Suprapubic skin (tissue), 4 donors: ENCODE measurements at places on chromosomes 2 and 18. TPM values are rescaled to one million over a fixed set of nuclear protein-coding genes. Genes with fewer than 3 reads are reported as not detected.

Gene CNDP2
- total RNA-seq: 58.4 TPM

Gene SKA1
- total RNA-seq: 0.89 TPM

- no peaks in the 10 kb centered on the region for H3K36me3 ChIP-seq
- H3K27ac ChIP-seq: no peak overlapping the region
- H3K27me3 ChIP-seq: no peaks in the 10 kb centered on the region
These were observed 38.8 kb upstream of the PMAIP1 start for GRCh38 chr18:59861009-59861408.

GRCh38 chr2:201467666-201468065 is 16.1 kb downstream of the STRADB start:
- H3K36me3 ChIP-seq: peaks cover 45% of the 10 kb centered on the region
- H3K27me3 ChIP-seq: no peaks in the 10 kb centered on the region
- H3K27ac ChIP-seq: no peak overlapping the region
- DNase-seq: no peak
- H3K4me3 ChIP-seq: no peak overlapping the region

Gene NDUFV2
- total RNA-seq: 137 TPM

DNA sequence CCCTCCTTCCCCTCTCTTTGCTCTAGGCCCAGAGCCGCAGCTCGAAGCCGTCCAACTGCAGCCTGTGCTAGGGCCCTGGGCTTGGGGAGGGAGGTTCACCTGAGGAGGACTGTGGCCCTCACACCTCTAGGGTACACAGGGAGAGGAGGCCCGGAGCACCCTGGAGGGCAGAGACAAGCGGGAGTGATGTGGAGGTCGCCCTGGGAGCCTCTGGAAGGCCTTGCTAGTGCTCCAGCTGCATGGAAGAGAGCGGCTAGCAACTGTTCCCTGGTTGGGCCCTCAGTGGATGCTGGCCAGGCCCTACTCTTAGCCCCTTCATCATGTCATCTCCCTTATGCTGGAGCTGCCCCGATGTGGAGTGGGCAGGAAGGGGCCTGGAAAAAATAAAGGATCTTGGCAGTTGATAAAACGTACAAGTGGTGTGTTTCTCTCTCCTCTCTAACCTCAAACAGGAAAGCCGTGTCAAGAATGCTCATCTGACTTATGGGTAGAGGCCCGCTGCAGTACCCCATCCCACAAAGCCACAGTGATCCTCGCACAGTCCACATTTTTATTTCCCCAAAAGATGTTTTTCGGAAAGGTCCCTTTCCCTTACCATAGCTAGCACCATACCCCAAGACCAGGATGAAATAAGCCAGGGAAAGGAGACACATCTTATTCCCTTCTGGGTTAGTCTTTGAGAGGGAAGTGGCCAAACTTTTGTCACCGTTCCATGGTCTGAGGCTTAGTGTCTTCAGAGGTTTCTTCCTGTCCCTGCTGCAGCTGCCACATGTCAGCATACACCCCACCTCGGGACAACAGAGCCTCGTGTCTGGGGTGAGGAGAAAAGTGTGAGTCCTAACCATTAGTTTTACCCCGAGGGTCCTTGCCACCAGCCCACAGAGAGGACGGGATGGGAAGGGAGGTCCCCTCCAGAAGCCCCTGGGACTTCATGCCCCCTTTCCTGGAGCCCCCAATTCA is 2.9 kb downstream of the ZFAND2B start:
- no peak for DNase-seq
- peaks cover 56% of the 10 kb centered on the region for H3K36me3 ChIP-seq
- H3K27ac ChIP-seq: no peak overlapping the region
- no peak overlapping the region for H3K4me3 ChIP-seq
- H3K4me1 ChIP-seq: peaks cover 26% of the 10 kb centered on the region
- H3K27me3 ChIP-seq: no peaks in the 10 kb centered on the region

Gene PHLPP1
- total RNA-seq: 38.5 TPM

Gene PAX8
- total RNA-seq: 7.7 TPM

DNA sequence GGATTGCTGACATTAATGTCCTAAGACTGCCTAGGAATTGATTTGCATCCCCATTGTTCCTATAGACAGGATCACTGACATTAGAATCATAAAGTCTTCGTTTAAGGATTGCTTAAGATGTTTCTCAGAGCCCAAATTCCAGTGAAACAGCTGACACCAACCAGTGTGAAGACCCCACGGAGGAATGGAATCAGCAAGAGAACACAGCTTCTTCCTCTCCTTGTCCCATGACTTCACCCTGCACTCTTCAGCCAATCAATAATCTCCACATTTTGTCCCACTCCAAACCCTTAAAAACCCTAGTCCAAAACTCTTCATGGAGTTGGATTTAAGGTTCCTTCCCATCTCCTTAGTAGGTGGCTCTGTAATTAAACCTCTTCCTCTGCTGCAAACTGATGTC is 157.0 kb upstream of the NDUFV2 start:
- H3K4me3 ChIP-seq: no peak overlapping the region
- H3K27me3 ChIP-seq: no peaks in the 10 kb centered on the region
- H3K4me1 ChIP-seq: peaks cover 15% of the 10 kb centered on the region
- no peak overlapping the region for H3K27ac ChIP-seq

DNA sequence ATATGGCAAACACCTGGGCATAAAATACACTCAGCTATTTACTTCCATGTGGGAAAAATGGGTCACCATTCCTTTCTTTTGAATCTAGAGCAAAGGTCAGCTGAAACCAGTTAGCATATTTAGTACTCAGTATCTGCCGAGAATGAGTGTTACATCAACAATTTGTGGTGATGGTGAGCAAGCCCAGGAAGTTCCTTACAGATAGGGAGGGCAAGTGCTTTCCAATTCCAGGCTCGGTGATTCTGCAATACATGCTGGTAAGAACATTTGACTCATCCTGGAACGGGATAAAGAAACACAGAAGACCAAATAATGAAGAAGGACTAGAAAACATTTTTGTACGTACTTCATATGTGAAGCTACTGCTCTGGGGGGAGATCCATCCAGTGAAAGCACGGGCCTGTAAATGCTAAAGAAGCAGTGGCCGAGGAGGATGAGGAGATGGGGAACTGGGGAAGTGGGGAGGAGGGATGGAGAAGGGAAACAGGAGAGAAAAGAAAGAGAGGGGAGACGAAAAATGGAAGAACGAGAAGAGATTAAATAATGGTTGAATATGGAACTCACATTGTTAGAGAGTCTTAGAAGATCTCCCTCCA is 251.9 kb downstream of the TTC32 start:
- no peaks in the 10 kb centered on the region for H3K36me3 ChIP-seq
- H3K4me3 ChIP-seq: no peak overlapping the region
- peak overlapping the region; percentile 70 for H3K27ac ChIP-seq
- DNase-seq: no peak
- H3K27me3 ChIP-seq: no peaks in the 10 kb centered on the region

DNA sequence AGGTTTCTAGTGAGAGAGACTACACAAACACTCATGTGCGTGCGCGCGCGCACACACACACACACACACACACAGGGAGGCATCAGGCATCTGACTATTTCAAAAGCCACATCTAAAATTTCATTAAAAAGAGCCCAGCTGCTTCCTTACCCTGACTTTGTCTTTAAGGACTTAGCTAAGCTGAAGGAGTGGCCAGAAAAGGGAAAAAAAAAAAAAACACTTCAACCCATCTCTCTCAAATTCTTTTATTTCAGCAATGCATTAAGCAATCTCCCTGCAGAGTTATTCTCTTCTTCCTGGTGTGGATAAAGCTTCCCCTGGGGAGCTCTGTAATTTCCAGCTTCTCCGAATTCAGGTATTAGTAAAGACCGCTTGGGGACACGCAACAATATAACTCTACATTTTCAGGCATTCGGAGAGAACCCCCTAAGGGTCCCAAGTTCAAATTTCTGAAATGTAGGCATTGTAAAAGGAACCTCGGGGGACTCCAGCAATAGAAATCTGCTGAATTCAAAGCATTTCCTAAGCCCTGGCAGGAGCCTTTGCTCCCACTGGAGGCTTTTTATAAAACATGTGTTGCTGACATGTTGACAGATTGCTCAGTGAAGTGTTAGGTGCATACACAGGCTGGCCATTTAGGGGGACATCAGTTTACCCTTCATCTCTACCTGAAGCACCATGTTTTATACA is 67.0 kb downstream of the ZNF521 start:
- peak overlapping the region; percentile 45 for H3K27ac ChIP-seq
- DNase-seq: no peak
- no peaks in the 10 kb centered on the region for H3K36me3 ChIP-seq
- H3K4me3 ChIP-seq: peak overlapping the region; percentile 10

GRCh38 chr2:61770746-61771145 is 83.1 kb downstream of the FAM161A start:
- no peak for DNase-seq
- no peak overlapping the region for H3K4me3 ChIP-seq
- H3K36me3 ChIP-seq: no peaks in the 10 kb centered on the region
- peaks cover 9% of the 10 kb centered on the region for H3K4me1 ChIP-seq
- H3K27ac ChIP-seq: no peak overlapping the region

GRCh38 chr2:72414137-72414760 is 266.6 kb upstream of the CYP26B1 start:
- no peak overlapping the region for H3K27ac ChIP-seq
- DNase-seq: no peak
- H3K36me3 ChIP-seq: no peaks in the 10 kb centered on the region

DNA sequence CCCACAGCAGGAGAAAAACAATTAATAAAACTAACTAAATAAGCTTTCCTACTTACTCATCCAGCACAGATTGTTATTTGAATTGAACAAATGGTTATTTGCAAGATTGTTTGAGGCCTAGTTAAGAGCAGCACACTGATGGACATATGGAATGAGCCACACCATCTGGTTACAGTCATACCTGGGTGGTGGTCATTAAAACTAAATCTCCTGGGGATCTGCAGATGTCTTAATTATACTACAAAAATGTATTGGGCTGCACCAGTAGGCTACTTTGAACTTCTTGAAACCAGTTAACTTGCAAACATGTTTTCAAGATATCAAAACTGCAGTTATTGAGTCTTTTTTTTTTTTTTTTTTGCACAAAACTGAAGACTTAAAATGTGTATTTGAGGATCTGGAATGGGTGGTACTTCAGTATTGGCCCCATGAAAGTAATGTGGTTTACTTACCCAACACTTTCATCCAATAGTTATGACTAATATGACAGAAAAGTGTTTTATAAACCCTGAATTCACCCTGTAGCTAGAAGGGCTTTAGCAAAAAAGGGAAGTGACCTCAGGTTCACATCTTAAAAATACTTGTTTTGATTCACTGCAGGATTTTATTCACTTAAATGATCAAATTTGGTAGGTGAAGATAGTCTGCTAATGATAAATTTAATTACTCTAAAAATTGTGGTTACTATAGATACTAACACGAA is 10.8 kb downstream of the AGFG1 start:
- no peaks in the 10 kb centered on the region for H3K27me3 ChIP-seq
- no peak for DNase-seq
- no peaks in the 10 kb centered on the region for H3K36me3 ChIP-seq
- peaks cover 27% of the 10 kb centered on the region for H3K4me1 ChIP-seq
- no peak overlapping the region for H3K27ac ChIP-seq

GRCh38 chr18:32770054-32770665 is 2.7 kb downstream of the KLHL14 start:
- DNase-seq: no peak
- H3K27me3 ChIP-seq: peaks cover 47% of the 10 kb centered on the region
- H3K4me1 ChIP-seq: peaks cover 35% of the 10 kb centered on the region
- H3K27ac ChIP-seq: no peak overlapping the region
- H3K4me3 ChIP-seq: peak overlapping the region; percentile 50
- no peaks in the 10 kb centered on the region for H3K36me3 ChIP-seq

GRCh38 chr2:73931531-73932500 is 5.1 kb downstream of the DGUOK start:
- H3K27me3 ChIP-seq: no peaks in the 10 kb centered on the region
- peaks cover 4% of the 10 kb centered on the region for H3K36me3 ChIP-seq
- H3K4me3 ChIP-seq: no peak overlapping the region

DNA sequence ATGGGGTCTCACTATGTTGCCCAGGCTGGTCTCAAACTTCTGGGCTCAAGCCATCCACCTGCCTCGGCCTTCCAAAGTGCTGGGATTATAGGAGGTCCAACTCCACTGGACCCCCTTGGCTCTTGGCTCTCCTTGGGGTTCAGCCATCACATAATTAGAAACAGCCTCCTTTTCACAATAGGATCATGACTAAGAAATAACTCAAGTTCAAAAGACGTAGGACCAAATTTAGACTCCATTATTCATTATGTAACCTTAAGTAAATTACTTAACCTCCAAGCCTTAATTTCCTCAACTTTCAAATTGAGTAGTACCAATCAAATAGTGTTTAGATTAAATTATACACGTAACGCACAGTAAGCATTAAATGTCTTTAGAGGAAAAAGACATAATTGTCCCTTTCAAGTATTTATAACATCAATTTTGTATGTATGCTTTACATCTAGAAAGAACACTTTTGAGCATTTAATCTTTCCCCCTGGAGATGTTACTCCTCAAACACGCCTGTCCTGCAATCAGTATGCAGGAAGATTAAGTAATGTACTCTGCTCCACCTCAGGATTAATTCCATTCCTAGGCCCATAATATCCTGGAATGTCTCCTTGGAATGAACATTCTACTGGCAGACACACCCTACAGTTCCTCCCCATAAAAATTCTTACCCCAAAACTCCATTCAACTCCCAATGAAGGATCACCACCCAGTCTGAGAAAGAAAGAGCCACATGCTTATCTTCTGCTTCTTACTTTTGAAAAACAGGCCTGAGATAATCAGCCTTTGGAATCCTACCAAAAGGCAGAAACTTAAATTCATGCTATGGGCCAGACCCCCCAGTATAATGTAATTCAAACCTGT is 49.1 kb downstream of the COBLL1 start:
- no peaks in the 10 kb centered on the region for H3K27me3 ChIP-seq
- no peaks in the 10 kb centered on the region for H3K36me3 ChIP-seq
- peaks cover 29% of the 10 kb centered on the region for H3K4me1 ChIP-seq
- H3K4me3 ChIP-seq: no peak overlapping the region
- peak overlapping the region; percentile 38 for H3K27ac ChIP-seq

Gene GATA6
- 2.9 TPM for total RNA-seq

Gene ANKRD36
- total RNA-seq: 23.9 TPM

DNA sequence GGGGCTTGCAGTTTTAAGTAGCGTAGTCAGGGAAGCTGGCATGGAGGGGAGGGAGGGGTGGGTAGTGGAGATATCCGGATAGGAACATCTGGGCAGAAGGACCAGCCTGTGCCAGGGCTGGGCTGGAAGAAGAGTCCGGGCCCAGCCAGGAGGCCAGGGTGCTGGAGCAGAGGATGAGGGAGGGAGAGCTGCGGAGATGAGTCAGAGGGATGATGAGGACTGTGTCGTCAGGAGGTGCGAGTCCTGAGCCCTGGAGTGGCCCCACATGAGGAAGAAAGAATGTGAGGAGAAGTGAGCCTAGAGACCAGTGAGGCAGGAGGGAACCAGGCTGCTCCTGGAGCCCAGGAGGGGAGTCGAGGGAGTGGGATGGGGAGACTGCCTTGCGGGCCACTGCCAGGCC is 82.4 kb downstream of the CTIF start:
- no peak overlapping the region for H3K4me3 ChIP-seq
- H3K4me1 ChIP-seq: peaks cover 20% of the 10 kb centered on the region
- no peak overlapping the region for H3K27ac ChIP-seq
- no peaks in the 10 kb centered on the region for H3K27me3 ChIP-seq
- no peak for DNase-seq
- peaks cover 4% of the 10 kb centered on the region for H3K36me3 ChIP-seq

- no peak overlapping the region for H3K27ac ChIP-seq
- H3K4me3 ChIP-seq: peak overlapping the region; percentile 70
- peak; percentile 69 for DNase-seq
These were observed 1.9 kb downstream of the HS6ST1 start for GRCh38 chr2:128316777-128317180.

- H3K36me3 ChIP-seq: no peaks in the 10 kb centered on the region
- no peaks in the 10 kb centered on the region for H3K27me3 ChIP-seq
- H3K27ac ChIP-seq: no peak overlapping the region
These were observed 111.6 kb upstream of the ODC1 start for GRCh38 chr2:10559634-10560224.
